MG63 (cell line): ENCODE measurements at places on chromosomes 6 and 20. TPM values are rescaled to one million over a fixed set of nuclear protein-coding genes. Genes with fewer than 3 reads are reported as not detected.

GRCh38 chr20:25018841-25019240, 26.3 kb upstream of the APMAP start:
- DNase-seq, result no peak

SLC16A10 gene
- total RNA-seq, result 0.40 and 1.5 TPM in 2 replicates

- no peak for DNase-seq
Measured at GRCh38 chr6:154954347-154954746, 40.8 kb upstream of the TIAM2 start.

LPIN3 gene
- 3.6 and 8.6 TPM in 2 replicates for total RNA-seq

DNA sequence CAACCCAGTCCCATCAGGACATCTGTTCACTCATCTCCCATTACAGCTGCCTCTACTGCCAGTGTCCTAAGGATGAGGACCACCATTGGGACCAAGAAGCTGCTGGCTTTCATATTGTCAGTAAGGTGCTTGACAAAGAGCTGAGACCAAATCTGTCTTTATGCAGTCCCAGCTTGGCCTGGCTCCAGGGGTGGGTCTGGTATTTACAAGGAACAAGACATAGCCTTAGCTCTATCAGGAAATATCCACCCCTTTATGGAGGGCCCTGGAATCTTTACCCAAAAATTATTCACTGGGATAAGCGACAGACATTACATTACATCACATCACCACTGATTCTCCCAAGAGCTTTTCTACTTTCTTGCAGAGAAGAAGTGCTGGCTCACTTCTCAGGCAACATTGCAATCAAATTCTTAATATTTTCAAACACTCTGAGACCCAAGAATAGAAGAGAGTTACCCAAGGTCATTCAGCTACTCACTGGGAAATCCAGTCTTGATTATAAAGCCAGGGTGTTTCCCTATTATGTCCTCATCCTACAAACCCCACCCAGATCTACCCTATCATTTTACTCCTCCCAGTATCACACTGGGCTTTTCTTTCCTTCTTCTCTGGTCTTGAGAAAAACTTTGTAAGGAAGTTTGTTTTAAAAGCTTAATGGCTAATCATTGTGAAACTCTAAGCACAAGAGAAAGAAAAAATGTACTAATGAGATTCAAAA, 11.5 kb upstream of the PI3 start:
- DNase-seq, result no peak

COL11A2 gene
- 0.99 and 2.6 TPM in 2 replicates for total RNA-seq

OPRL1 gene
- total RNA-seq, result 1.2 and 3.9 TPM in 2 replicates

DNA sequence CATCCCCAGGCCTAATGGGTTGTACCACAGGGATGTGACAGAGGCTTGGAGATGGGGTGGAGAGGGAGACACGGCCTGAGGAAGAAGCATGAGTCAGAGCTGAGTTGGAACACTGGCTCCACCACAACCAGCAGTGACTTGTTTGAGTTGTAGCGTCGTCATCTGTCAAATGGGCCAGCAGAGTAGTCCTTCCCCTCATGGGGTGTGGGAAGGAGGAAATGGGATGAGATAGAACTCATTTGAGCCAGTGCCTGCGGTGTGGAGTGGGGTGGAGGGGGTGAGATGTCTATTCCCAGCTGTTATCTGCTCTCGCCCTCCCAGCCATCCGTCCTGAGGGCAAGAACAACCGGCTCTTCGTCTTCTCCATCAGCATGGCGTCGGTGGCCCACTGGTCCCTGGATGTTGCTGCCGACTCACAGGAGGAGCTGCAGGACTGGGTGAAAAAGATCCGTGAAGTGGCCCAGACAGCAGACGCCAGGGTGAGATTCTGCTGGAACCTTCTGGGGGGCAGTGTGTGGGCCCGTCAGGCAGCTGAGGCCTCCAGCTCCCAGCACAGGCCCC, 32.5 kb downstream of the PLCG1 start:
- peak; percentile 40 for DNase-seq

ASCC3 gene
- 19.0 and 32.2 TPM in 2 replicates for total RNA-seq

C6orf58 gene
- not detected in 2 replicates for total RNA-seq

DNA sequence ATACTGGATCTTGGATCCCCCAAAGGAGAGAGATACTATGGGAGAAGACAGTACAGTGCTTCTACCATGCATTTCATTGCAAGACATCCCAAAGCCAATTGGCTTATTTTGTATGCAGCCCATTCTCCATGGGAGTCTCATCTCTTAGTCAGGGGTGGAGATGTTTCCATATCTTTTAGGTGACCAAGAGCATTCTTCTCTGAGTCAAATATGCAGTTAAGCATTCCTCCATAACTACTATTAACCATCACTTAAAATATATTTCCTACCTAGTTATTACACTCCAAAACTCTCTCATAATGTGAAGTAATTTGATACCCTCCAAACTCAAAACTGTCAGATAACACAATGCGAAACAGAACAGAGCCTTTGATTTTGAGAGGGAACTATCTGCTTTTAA, 542.6 kb downstream of the HDGFL1 start:
- no peak for DNase-seq

MRPS10 gene
- 61.9 and 65.5 TPM in 2 replicates for total RNA-seq

DDX43 gene
- total RNA-seq, result not detected in 2 replicates

DNA sequence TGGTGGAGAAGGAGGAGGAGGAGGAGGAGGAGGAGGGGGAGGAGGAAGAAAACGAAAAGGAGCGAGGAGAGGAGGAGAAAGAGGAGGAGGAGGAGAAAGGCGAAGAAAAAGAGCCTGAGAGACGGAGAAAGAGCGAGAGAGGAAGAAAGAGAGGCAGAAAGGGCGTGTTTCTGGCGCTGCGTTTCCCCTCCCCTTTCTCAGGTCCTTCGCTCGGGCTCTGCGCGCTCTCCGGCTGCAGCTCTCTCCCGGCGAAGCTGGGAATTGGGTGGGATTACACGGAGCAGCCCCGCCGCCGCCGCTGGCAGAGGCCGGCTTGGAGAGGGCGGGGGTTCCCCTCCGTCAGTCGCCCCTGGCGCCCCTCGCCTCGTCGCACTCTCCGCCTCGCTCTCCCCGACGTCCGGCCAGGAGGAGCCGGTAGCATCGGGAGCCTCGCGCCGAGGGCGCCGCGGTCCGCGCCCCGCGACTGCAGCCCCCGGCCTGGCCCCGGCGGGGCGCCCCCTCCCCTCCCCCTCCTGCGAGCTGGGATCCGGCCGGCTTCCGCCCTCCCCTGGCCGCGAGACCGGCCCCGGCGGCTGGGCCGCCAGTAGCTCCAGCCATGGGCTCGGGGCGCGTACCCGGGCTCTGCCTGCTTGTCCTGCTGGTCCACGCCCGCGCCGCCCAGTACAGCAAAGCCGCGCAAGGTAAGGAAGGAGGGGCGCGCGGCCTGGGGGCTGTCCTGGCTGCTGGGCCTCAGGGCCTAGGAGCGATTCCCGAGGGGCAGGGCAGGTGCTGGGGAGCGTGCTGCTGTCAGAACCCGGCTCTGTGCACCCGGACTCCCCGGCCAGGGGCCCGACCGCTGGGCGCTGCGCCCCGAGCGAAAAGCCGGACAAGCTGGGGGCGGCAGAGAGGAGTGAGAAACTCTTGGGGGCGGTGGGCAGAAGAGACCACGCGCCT, at the start of gene SCUBE3:
SCUBE3 (plus strand) TSS at position 133 of the 933 bp plus-strand sequence; CDS start at position 596, 463 bp downstream.
- DNase-seq, result peak; percentile 79

DNA sequence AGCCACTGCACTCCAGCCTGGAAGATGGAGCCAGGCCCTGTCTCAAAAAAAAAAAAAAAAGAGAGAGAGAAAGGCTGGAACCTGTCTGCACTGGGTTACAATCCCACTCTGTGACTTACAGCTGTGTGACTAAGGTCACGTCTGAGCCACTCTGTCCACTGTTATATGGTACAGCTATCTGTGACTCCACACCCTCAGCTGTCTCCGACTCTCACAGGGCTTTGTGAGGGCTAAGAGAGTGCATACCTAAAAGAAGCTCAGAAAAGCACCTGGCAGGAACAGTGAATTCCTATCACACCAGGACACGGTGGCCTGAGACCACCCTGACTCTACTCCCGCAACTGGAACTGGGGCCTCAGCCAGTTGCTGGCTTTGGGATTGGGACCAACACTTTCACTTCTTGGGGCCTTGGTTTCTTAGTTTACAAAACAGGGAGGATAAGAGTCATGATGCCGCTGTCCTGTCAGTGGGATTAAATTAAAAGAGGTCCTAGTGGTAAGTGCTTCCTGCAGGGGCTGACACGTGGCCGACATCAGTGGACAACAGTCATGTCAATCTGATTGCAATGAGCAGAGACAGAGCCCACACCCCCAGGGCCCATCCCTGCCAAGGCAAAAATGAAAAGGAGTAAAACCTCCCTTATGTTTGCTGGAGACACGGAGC, 5.7 kb upstream of the CD93 start:
- DNase-seq, result no peak

- no peak for DNase-seq
Measured at GRCh38 chr6:167448378-167448777, 123.5 kb downstream of the TTLL2 start.

OR12D2 gene
- total RNA-seq, result not detected in 2 replicates

TIAM2 gene
- 2.9 and 4.9 TPM in 2 replicates for total RNA-seq

BPIFB6 gene
- total RNA-seq, result not detected in 2 replicates

TSPO2 gene
- total RNA-seq, result not detected in 2 replicates

ABHD16A gene
- total RNA-seq, result 19.4 and 43.4 TPM in 2 replicates

CFAP206 gene
- not detected in 2 replicates for total RNA-seq

GRCh38 chr20:4592316-4593148, 129.2 kb upstream of the PRND start:
- DNase-seq, result peak; percentile 17

DNA sequence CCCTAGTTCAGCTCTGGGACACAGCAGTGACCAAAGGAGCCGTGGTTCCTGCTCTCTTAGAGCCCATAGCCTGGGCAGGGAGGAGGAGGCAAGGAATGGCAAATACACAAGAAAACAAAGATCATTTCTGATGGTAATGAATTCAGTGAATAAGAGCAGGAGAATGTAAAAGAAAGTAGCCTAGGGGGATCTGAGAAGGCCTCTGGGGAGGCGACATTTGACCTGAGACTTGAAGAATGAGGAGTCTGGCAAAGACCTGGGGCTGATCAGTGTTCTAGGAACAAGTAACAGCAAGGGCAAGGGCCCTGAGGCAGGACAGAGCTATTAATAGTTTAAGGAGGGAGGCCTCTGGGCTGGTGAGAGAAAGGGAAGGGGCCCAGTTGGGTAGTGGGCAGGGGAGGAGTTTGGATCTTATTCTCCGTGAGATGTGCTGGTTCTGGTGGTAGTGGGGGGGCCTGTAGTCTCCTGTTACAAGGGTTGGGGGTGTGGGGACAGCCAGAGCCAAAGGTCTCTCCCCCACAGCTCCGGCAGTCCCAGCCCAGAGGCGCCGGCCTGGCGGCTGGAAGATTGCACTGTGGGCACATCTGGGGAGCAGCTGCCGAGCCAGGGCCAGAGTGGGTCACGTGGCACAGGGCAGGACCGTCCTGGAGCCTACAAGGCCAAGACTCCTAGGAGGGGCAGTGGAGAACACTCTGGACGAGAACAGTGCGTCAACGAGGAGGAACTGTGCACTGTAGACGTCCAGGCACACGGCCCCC, 9.3 kb upstream of the ID1 start:
- peak; percentile 99 for DNase-seq

- DNase-seq, result no peak
Measured at GRCh38 chr6:100796049-100796823, 84.9 kb downstream of the ASCC3 start.

DNA sequence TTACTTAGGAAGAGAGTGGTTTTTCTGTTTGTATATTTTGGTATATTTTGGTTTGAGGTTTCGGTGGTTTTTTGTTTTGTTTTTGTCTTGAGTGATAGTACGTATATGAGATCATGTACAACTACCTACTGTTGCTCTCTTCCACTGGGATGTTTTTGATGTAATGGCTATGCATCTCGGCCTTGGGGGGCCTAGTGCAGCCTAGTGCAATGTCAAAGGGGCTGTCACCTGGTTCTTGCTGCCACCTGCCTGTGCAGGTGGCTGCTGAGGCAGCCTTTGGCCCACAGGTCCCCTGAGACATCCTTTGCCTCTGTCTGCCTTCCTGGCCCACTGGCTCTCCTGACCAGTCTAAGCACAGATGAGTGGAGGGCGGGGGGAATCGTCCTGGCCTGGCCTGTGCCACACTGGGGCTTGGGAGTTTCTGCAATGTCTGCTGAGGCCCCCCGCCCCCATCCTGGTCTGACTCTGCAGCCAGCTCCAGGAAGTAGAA, 546.6 kb downstream of the CD83 start:
- DNase-seq, result no peak

GRCh38 chr6:54515013-54515412, 206.8 kb downstream of the TINAG start:
- no peak for DNase-seq

TP53TG5 gene
- not detected in 2 replicates for total RNA-seq

EYS gene
- total RNA-seq, result not detected in 2 replicates

GRCh38 chr6:15956205-15957106, 172.4 kb upstream of the MYLIP start:
- DNase-seq, result no peak

DNA sequence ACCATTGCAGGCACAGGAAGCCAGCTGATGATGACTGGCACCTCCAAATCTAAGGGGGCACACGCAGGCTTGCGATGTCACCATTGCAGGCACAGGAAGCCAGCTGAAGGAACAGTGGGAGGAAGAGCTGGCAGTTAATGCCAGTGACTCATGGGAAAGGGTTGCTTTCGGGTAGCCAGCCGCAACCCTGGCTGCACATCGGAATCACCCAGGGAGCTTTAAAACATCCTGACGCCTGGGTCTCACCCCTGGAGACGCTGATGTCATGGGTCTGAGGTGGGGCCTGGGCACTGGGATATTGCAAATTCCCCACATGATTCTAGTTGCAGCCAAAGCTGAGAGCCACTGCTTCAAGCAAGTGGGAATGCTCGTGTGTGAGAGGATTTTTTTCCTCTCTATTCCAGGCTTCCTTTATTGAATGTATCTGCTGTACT, 16.1 kb upstream of the CCN6 start:
- DNase-seq, result peak; percentile 98

- no peak for DNase-seq
Measured at GRCh38 chr6:82131441-82131840, 116.1 kb downstream of the IBTK start.

DNA sequence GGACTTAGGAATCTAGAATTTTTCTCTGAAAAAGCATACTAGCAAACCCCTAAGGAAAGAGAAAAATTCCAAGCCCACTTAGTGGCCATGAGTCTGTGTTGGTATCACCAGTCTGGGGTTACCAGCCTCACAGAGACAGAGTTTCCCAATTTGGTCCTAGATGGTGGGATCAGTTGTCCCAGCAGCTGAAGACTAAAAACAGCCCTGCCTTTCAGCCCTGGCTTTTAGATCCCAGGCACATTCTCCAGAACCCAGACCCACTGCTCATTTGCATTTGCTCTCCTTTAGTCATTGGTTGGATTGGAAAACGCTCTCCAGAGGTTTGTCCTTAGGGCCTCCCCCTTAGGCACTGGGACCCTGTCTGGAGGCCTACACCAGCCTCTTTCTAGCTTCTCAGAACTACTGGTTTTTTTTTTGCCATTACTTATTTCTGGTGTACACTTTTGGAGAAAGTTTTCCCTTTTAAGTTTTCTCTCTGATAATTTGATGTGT, 39.1 kb upstream of the FOXO3 start:
- no peak for DNase-seq

GRCh38 chr20:63706852-63707557, 771 bp downstream of the ARFRP1 start:
- peak; percentile 66 for DNase-seq

SLC52A3 gene
- not detected in 2 replicates for total RNA-seq

- no peak for DNase-seq
Measured at GRCh38 chr6:139014945-139015344, 13.6 kb upstream of the ABRACL start.
